NCI-H1694 treated with DMSO at 0.1 percent for 48 hours (cell line): ENCODE measurements at places on chromosomes 6 and 20.

GRCh38 chr6:141451511-141452353 lies 681.0 kb upstream of the GJE1 start:
- no peak for DNase-seq

- DNase-seq: no peak
Measured at GRCh38 chr20:37247547-37247946, 14.1 kb downstream of the GHRH start.

- no peak for DNase-seq
Measured at GRCh38 chr20:19252451-19253120, 40.1 kb downstream of the SLC24A3 start.

DNA sequence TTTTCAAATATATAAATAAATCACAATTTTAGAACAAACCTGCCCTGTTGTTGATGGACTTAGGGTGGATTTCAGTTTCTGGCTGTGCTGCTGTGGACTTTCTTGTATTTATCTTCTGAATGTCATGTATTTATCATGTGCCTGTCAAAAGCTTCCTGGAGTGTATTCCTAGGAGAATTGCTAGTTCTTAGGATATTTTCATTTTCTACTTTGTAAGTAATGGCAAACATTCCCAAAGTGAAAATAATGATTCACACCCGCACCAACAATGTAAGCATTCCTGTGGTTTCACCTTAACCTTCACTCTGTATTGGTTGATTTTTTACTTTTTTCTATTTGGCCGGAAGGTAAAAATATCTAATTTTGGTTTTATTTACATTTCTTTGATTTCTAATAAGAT lies 387.8 kb downstream of the SMOC2 start:
- no peak for DNase-seq

GRCh38 chr6:134686071-134686470 lies 263.8 kb downstream of the ALDH8A1 start:
- DNase-seq: no peak

GRCh38 chr6:36850021-36850420 lies 10.8 kb upstream of the CPNE5 start:
- no peak for DNase-seq
